ENCODE measurements at places on chromosomes 16 and 17.
A peak's percentile ranks its signal among the peaks of the same experiment; 100 is the strongest.

GRCh38 chr16:58332997-58333700 is 38.3 kb upstream of the PRSS54 start:
- DNase-seq = no peak

- DNase-seq = no peak
Measured at GRCh38 chr16:7037495-7037894, 295.1 kb upstream of the RBFOX1 start.

DNA sequence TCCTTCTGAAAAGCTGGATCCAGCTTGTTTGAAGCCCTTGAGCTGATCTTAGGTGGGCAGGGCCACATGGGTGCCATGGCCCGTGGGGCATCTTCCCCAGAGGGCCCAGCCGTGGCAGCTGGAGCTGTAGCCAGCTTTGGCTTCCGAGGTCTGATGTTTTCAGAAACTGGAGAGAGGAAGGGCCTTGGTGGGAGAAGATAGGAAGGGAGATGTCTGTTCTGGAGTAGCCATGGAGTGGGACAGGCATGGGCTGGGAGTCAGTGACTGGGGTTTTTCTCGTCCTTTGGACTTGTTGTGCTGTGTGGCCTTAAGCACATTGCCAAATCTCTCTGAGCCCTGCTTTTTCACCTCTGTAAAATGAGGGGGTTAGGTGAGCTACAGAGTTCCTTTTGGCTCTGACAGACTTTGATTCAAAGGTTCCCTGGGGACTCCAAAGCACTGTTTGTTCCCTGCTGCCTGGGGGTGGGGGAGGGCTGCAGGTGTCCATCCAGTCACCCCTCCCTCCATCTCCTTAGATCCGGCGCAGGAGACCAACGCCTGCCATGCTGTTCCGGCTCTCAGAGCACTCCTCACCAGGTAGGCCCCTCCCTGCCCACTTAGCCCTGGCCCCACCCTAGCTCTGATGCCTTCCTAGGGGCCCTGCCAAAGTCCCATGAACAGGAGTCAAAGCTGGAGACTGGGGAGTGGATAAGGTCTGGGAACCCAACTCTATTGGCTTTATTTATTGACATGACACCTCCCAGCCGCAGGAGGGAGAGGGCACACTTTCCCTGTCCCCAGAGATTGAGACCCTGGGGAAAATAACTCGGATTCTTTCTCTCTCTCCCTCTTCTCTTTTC is 2.1 kb downstream of the PPP1R1B start:
- DNase-seq = no peak

DNA sequence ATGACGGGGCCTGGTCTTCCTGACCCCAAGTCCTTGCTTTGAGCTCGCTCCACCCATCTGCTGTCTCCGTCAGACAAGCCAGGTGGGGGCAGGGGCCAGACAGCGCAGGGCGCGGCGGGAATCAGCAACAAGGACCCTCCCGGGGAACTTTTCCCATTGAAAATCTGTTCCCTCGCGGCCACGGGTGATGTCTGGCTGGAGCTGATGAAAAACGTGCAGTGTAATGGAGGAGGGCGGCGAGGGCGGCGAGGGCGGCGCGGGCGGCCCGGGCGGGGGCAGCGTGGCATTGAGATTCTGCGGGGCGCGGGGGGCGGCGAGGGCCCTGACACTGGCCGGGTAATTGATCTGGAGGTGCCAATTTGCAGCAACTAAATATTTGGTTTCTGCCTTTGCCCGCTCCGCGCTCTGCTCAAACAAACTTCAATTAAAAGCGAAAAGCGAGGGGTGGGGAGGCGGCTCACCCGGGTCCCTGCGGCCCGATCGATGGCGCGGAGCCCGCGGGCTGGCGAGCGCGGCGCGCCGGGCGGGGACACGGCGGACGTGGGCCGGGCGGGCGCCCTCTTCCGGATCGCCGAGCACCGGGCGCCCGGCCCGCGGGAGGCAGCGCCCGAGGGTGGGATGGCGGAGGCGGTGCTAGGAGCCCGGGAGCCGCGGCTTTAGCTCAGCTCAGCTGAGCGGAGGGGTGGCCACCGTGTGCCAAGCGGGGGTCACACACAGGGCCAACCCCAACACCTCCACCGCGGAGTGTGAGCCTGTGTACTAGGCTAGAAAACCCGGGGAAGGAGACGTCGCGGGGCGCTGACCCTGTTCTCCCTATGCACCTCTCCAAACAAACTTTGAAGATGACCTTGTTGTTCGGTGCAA is 32.4 kb downstream of the DCAKD start:
- peak; percentile 56 for DNase-seq

GRCh38 chr17:17387017-17387497 is 83.9 kb downstream of the NT5M start:
- no peak for DNase-seq

DNA sequence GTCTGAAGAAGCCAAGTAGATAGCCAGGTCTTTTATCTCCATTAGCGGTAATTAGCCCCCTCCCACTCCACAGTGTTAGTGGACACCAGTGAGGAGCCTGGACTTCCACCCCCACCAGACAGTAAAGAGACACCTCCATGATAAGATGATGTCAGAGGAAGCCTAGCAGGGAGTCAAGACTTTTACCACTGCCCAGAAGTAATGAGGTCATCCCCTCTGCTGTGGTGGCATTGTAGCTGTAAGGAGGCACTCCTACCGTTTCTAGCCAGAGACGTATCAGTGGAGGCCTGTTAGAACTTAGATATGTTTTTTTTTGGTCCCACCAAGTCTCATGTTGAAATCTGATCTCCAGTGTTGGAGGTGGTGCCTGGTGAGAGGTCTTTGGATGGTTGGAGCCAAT is 38.1 kb downstream of the PIK3R5 start:
- DNase-seq = no peak

GRCh38 chr17:46072998-46073397 is 73.9 kb downstream of the STH start:
- no peak for DNase-seq

DNA sequence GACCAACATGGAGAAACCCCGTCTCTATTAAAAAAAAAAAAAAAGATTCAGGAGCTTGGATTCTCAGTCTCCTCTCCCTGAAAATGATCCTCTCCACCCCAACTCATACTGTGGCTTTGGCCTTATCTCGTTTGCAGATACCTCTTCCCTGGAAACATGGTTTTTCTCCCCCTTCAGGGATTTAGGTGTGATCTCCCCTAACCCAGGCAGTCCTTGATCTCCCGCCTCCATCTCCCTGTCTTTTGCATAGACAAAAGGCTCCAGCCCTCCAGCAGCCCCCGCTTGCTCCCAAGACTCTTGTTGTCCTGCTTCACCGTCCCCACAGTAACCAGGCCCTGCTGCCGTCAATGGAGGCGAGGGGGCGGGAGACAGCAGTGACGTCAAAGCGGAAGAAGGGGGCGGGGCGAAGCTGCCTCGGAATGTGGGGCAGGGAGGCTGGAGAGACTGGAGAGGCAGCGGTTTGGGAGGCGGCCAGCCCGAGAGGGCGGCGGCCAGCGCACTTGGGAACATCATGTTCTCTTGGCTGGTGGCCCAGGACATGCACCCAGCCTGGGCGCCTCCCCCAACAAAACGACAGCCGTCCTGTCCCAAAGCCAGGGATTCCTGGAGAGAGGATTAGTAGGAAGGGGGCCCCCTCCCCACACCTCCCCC is 1.9 kb upstream of the PER1 start:
- peak; percentile 86 for DNase-seq

DNA sequence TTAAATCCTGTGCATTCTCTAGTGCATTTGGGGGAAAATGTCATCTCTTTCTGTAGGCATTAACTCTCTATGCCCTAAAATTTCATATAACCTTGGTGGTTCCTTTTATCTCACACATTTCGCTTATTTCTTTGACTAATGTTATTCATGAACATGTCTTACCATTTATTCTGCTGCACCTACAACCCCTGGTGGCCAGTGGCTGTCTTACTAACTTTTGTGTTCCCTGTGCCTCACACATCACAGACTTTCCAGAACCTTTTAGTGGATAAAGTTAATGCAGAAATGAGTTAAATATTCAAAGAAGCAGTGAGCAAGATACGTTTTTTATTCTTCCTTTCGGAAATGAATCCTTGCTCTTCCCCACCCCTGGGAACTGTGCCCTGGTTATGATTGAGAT is 111.9 kb downstream of the CDH13 start:
- no peak for DNase-seq

- DNase-seq = no peak
Measured at GRCh38 chr16:75860326-75861053, 134.2 kb upstream of the CPHXL start.

DNA sequence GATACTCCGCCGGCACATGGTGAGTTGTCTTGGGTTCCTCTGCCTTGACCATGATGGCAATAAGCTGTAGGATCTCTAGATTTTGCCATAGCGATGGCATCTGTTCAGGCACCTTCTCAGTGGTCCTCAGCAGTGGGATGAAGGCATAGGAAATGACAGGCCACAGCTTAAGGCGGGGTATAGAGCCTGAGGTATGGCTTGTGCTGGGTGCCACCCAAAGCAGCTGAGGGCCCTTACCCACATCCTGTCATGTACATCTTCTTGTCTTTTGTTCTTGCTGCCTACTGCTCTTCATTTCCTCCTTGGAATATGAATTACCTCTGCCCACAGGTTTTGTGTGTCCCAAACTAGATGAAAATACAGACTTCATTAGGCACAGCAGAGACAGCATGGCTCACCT is 29.5 kb downstream of the KAT7 start:
- DNase-seq = peak; percentile 7

GRCh38 chr17:66549731-66550207 is 247.4 kb downstream of the PRKCA start:
- DNase-seq = no peak

DNA sequence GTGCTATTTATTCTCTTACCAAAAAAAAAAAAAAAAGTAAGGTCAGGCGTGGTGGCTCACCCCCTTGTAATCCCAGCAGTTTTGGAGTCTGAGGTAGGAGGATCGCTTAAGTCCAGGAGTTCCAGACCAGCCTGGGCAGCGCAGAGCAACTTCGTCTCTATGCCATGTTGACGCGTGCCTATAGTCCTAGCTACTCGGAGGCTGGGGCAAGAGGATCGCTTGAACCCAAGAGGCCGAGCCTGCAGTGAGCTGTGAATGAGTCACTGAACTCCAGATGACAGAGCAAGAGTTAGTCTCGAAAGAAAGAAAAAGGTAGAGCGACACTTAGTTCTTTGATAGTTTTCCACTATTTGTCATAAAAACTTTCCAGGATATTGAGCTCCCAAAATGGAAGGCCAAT is 1.4 kb upstream of the TENT4B start:
- DNase-seq = no peak

GRCh38 chr16:50960517-50961202 is 190.4 kb downstream of the SALL1 start:
- DNase-seq = no peak

GRCh38 chr16:75947626-75948239 is 221.4 kb upstream of the CPHXL start:
- DNase-seq = no peak
